H54 (cell line): ENCODE measurements at places on chromosomes 11 and 22.

DNA sequence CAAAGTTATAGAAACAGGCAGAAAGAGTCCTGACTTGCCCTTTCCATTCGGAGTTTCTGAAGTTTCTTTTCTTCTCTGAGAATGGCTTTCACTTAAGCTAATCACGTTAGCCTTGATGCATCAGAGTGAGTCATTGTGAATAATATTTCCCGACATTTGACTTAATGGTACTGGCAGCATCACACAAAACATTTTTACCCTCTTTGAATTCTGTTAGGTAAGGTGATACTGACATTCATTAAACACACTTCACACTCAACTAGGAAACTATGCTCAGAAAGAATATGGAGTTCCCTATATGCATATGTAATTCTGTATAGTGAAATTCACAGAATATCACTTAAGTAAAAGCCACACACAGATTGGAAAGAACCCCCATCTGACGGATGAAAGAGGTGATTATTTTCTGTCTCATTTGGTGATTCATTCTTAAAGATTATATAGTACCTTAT is 120.8 kb upstream of the ARHGAP20 start:
- DNase-seq = no peak

DNA sequence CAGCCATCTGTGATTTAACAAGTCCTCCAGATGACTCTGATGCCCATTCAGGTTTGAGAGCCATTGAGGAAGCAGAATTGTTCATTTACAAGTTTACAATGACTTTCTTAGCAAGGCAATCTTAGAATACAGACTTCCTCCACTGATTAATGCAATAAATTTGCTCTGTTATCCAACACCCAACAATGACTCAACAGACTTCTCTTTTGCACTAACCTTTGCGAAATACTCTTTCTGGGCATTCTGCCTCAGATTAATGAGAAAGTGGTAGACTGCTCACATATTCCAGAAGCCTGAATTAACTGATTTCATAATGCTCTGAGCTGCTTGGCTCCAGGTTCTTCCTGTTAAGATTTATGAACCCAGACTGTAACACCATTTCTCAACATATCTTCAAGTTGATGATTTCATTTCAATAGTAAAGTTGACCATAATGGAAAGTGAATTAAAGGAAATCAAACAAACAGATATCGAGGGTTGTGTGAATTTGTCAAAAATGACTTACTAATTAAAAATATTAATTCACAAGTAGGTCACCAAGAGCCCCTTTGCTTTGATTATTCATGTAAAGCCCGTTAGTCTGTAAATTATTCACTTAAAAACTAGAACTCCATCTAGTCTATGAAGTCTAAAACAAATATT is 70.5 kb upstream of the BLID start:
- DNase-seq = no peak

GRCh38 chr11:74310857-74311256 is 583 bp downstream of the P4HA3 start:
- DNase-seq = no peak

- no peak for DNase-seq
These were observed 687 bp downstream of the ZNF202 start for GRCh38 chr11:123740787-123741158.
